Stimulated activated CD8-positive, alpha-beta memory T cell treated with anti-CD3 and anti-CD28 coated beads, Interleukin-7, amount 100 ng/mL, for 1 hour (primary cell): ENCODE measurements at places on chromosomes 4 and X.

DNA sequence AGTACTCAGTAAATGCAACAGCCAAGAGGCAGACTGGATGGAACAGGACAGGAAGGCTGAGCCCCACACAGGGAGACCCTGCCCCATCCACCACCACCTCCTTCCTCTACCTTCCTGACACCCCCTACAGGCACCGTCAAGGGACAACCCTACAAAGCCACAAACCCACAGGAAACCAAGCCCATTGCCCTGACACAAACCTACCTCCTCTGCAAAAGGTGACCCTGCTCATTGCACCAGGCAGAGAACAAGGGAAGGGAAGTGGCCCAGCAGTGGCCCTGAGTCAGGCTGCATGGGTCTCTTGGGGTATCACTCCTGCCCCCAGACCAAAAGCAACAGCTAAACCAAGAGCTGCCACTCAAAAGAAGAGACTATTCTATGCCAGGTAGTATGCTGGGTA, 21.0 kb downstream of the JAKMIP1 start:
- no peak for DNase-seq

DNA sequence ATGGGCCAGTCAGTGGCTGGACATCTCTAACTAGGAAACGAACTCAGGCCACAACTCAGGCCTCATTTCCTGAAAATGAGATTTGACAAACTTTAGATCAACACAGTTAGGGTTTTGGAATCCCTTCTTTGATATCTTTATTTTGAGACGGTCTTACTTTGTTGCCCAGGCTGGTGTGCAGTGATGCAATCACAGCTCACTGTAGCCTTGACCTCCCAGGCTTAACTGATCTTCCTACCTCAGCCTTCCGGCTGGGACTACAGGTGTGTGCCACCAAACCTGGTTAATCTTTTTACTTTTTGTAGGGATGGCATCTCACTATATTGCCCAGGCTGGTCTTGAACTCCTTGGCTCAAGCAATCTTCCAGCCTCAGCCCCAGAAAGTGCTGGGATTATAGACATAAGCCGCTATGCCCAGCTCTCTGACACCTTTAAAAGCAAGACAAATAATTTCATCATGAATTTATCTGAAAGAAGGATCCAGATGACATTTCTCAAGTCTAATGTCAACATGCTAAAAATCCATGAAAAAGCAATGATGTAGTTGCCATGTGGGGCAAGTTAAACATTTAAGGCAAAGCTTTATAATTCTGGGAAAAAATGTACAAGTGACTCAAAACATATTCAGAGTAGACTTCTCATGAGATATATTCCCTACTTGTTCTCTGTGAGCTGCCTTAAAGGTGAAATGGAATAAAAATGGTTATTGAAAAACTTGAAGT, 89.1 kb upstream of the CBR4 start:
- no peak for DNase-seq

DNA sequence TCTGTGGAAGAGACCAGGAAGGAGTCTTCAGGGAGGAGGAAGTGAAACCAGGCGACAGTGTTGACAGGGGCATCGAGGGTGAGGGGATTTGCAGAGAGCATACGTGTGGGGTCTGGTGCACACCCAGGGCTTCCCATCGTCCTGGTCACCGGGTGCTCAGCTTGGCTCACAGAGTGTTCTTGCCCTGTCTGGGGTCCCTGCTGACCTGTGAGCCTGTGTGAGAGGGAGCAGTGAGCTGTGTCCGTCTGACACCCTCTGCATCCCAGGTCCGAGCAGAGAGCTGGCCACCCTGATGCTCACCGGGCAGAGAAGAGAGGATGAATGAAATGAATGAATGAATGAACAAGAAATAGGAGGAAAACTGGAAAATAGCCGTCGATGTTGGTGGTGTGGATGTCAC, 46.5 kb downstream of the CPZ start:
- DNase-seq, result no peak

- no peak for DNase-seq
Measured at GRCh38 chrX:129650183-129650689, 4.5 kb downstream of the APLN start.

DNA sequence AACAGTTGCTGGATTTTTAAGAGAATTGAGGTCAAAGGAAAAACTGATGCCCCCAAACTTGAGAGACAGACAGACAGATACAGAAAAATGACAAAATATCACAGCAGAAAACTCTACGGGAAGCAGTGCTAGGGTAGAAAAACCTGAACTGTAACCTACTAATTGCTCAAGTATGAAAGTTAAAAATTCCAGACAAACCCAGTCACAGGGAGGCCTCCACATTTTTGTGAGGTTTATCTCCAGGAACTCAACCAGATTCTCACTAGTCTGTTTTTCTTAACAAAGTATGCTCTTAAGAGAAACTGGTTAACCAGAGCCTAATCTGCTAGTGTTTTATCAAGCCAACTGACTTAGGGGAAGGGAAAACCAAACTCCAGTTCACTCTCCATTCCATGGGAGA, 19.9 kb upstream of the PPP3CA start:
- no peak for DNase-seq

- DNase-seq, result no peak
Measured at GRCh38 chrX:47030339-47030738, 47.9 kb upstream of the RGN start.

DNA sequence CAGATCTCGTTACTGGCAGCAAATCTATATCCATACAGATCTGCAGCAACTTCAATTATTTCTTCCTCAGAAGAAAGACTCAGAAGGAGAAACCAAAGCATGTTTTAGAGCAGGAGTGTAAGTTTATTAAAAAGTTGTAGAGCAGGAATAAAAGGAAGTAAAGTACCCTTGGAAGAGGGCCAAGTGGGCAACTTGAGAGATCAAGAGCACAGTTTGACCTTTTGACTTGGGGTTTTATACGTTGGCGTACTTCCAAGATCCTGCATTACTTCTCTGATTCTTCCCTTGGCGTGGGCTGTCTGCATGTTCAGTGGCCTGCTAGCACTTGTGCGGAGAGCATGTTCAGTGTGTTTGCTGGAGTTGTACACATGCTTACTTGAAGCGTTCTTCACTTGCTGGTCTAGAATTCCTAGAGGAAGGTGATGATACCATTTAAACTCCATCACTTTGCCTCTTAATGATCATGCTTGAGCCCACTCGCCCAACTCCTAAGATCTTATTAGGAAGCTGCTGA, 1114.7 kb upstream of the PABPC4L start:
- DNase-seq, result no peak

GRCh38 chr4:121726642-121727268, 30.0 kb upstream of the ANXA5 start:
- no peak for DNase-seq

DNA sequence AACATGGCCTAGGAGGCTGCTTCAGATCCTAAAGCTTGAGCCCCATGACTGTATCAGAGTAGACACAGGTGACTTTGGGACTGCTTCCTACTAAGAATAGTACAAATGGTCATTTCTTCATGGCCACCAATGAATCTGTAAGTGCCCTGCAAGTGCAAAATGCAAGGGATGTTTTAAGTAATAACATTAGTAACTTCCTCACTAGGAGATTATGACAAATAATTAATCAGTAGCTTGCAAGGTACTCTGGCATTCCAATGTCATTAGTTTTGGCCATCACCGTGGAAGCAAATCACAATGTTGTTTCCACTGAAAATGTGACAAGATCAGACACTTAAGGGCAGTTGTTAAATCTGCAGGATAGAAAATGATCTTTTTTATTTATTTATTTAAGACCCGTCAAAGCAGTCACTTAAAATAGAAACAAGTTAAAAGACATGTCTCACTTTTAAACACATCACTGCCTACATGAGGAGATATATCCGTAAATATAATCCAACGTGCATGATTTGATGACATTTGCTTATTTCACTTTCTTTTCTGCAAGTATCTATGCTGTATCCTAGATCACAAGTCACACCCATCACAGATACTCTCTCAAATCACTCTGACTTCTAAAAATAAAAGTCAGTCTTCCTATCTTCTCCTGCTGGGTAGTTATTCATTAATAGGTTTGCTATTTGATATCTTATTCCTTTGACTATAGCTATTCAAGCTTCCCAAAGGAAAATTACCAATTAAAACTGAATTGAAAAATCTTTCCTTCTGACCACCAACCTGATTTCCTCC, 400.6 kb downstream of the IL15 start:
- no peak for DNase-seq

GRCh38 chr4:48047896-48048295, 31.3 kb downstream of the NIPAL1 start:
- DNase-seq, result no peak

- DNase-seq, result no peak
Measured at GRCh38 chr4:169210504-169211118, 60.1 kb downstream of the SH3RF1 start.

DNA sequence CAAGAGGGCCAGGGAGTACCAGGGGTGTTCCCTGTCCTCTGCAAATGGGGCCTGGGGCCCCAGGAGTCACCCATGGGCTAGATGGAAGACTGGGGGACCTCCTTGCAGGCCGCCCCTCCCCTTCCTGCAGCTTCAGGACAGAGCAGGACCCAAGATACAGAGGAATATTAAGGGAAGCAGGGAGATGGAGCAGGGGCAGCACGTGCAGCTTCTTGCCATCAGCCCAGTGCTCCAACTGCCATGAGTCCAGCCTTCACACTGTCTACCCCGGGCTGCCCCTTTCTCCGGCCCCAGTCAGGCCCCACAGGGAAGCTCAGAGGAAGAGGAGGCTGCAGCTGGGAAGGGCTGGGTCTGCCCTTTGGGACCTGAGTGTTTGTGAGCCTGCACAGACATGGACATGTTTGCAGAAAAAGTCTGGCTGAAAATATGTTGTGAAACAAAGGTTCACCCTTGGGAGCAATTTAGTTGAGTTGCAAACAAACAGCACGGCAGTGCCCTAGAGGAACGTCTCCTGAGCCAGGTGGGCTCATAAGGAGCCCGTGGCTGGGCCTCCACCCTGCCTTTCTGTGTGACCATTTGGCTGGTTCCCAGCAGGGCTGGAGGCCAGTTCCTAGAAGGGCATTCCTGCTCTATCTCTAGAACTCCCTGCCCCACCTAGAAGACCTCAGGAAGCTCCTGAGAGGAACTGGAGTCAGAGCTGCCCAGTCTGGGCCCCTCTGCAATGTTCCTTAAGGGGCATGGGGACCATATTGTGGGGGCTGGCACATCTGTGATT, 8.9 kb downstream of the FATE1 start:
- DNase-seq, result no peak

DNA sequence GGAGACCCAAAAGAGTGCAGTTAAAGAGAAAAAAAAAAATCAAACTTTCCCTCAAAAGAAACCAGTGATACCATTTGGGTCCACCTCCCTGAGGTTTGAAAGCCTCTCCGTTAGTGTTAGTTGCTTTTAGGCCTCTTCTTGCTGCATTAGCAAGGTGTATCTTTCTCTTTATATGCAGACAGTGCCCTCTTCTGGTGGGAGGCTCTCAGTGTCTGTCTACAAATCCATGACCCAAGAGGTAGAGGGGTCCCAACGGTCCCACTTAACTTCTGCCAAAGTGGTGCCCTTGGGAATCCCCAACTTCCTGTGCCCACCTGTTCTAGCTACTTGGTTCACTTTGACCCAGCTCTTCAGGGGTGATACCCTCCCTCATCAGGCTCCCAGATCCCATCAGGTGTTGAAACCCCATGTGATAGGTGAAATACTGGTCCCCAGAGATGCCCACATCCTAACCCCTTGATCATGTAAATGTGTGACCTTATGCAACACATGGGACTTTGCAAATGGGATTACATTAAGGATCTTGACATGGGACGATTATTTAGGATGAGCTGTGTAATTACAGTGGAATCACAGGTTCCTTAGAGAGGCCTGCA, 63.7 kb upstream of the CD99 start:
- no peak for DNase-seq

- DNase-seq, result no peak
Measured at GRCh38 chrX:119762718-119763117, 4.3 kb downstream of the SOWAHD start.

GRCh38 chr4:105059337-105059736, 87.3 kb upstream of the TET2 start:
- DNase-seq, result no peak

GRCh38 chr4:8113611-8114377, 44.8 kb downstream of the ABLIM2 start:
- DNase-seq, result no peak

DNA sequence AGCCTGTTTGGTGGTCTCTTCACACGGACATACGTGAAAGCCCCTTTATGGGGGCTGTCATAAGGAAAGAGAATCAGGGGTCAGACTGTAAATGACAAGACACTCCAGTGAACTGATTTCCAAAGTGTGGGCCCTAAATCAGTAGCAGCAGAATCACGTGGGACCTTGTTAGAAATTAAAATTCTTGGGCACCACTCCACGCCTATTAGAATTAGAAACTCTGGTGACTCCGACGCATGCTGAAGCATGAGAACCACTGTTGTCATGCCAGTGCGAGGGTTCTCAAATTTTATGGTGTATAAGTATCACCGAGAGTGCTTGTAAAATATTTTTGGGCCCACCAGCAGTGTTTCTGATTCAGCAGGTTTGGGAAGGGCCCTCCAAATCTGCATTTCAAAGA, 672.8 kb downstream of the DMD start:
- no peak for DNase-seq
